ENCODE measurements at places on chromosomes 4 and X.

DNA sequence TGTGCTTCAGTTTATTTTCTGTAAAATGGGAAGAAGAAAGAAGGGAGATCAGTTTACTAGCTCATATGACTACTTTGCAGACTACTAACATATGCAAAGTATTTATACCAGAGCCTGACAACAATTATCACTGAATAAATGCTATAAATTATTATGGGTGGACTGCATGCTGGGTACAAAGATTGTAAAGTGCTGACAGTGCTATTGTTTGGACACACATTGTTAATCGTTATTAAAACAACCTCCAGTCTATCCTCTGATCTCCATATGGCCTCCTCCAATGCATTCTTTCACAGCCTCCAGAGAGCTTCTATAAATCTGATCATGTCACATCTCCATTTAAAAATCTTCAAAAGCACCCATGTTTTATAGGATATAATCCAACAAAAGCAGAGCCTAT is 90.1 kb upstream of the HS3ST1 start:
- DNase-seq, result no peak

DNA sequence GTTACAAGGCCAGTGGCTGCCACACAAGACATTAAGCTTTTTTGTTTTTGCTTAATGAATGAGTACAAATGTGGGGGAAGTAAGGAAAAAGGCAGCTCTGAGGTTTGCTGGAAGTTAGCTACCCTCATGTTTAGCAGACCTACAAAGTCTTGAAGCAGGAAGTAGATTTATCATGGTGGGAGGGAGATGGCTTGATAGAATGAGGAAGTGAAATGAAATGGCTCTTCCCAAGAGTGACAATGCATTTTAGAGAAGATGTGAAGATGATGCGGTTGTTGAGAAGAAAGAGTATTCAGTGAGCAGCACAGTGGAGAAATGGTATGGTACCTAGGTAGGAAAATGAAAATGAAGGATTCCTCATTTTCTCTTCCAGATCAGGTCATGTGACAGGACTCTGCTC is 108.0 kb downstream of the SLIT2 start:
- DNase-seq, result peak; percentile 42

- DNase-seq, result no peak
Measured at GRCh38 chr4:40401631-40402030, 66.5 kb downstream of the CHRNA9 start.

- DNase-seq, result no peak
Measured at GRCh38 chr4:45062935-45063545, 336.7 kb upstream of the GNPDA2 start.

GRCh38 chr4:146525754-146526153 is 4.0 kb upstream of the SLC10A7 start:
- DNase-seq, result no peak

- peak; percentile 22 for DNase-seq
Measured at GRCh38 chr4:164876700-164877324, at the start of gene APELA. TSS of gene APELA (plus strand) at chr4:164877178. CDS start at chr4:164877332, 154 bp downstream.

DNA sequence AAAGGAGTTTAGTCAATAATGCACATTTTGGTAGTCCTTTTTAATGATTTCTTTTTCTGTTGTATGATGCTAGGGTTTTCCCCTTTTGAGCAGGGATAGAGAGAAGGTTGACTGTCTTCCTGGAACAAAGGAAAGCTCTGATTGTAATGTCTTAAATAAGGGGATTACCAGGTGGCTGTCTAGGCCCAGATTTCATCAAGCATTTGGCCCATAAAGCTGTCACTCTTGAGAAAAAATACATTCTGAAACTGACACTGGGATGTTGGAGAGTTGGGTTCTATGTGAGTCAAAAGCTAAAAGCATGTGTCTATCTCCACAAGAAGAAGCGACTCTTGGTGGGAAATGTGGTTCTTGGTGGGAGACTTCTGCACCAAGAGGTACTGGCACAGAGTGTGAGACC is 26.4 kb downstream of the KIAA1210 start:
- no peak for DNase-seq

GRCh38 chr4:8236106-8236919 is 33.2 kb upstream of the HTRA3 start:
- DNase-seq, result no peak

GRCh38 chrX:8971116-8971515 is 62.8 kb downstream of the FAM9B start:
- peak; percentile 52 for DNase-seq

- no peak for DNase-seq
Measured at GRCh38 chr4:44804301-44804700, 77.9 kb upstream of the GNPDA2 start.

Measured in DMS53 (cell line).